ENCODE measurements at places on chromosomes 7 and 10. TPM values are rescaled to one million over a fixed set of nuclear protein-coding genes. Genes with fewer than 3 reads are reported as not detected.

OIT3 gene
- polyA plus RNA-seq = not detected

THNSL1 gene
- 5.4 TPM for polyA plus RNA-seq

PHKG1 gene
- polyA plus RNA-seq = 0.30 TPM

MDFIC gene
- 56.6 TPM for polyA plus RNA-seq

ZNF3 gene
- 17.4 TPM for polyA plus RNA-seq

C7orf57 gene
- 0.13 TPM for polyA plus RNA-seq
